ENCODE measurements at places on chromosomes 7 and 10. TPM values are rescaled to one million over a fixed set of nuclear protein-coding genes. Genes with fewer than 3 reads are reported as not detected.
A peak's percentile ranks its signal among the peaks of the same experiment; 100 is the strongest.

DNA sequence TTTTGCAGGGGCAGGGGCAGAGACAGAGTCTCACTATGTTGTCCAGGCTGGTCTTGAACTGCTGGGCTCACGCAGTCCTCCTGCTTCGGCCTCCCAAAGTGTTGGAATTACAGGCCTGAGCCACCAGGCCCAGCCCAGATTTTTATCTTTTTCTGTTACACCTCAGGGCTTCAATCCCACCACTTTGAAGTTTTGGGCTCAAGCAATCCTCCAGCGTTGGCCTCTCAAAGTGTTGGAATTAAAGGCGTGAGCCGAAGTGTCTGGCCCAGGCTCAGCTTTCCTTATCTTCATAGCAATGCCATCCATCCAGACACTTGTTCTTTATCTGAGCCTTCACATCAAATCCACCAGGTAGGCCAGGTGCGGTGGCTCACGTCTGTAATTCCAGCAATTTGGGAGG lies 4.1 kb downstream of the TAF6 start:
- DNase-seq, result no peak

DNA sequence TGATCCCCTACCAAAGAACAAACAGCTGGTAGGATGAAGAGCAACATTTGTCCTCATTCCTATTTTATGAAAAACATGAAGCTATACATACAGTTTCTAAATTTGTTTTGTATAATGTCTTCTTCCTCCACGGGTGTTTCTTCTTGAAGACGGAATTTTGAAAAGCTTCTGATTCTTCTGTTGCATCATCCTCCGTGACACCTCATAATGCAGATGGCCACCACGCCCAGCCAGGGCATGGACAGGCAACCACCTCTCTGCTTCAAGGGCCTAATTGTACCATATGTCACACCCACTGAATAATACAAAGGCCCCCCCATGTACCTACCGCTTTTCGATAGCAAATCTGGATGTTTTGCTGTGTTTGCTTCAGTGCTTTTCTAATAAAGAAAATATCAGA lies at the start of gene SUN3:
TSS of gene SUN3 (minus strand) at position 170 of the 400 bp plus-strand sequence. CDS start at position 1, 169 bp downstream.
- DNase-seq, result no peak

- no peak for DNase-seq
Measured at GRCh38 chr7:128236924-128237586, 4.0 kb upstream of the LEP start.

Gene CPA5
- not detected for total RNA-seq

DNA sequence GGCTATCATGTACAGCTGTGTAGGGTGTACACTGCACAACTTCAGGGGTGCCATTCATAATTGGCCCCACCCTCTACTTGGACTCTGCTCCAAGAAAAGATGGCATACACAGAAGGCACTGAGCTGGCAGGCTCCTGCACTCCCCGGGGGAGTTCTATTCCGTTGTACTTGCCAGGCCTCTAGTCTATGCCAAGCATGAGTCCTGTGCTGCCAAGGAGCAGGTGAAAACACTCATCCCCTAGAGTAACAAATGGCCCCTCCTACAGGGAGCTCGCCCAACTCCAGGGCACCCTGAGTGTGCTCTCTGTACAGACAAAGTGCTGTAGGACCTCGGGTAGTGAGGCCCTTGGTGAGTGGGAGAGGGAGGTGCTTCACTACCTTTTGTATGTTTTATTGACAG lies 127.2 kb downstream of the SLIT1 start:
- no peak for DNase-seq

Gene FANK1
- 4.8 TPM for total RNA-seq

Gene OPN1SW
- not detected for total RNA-seq

DNA sequence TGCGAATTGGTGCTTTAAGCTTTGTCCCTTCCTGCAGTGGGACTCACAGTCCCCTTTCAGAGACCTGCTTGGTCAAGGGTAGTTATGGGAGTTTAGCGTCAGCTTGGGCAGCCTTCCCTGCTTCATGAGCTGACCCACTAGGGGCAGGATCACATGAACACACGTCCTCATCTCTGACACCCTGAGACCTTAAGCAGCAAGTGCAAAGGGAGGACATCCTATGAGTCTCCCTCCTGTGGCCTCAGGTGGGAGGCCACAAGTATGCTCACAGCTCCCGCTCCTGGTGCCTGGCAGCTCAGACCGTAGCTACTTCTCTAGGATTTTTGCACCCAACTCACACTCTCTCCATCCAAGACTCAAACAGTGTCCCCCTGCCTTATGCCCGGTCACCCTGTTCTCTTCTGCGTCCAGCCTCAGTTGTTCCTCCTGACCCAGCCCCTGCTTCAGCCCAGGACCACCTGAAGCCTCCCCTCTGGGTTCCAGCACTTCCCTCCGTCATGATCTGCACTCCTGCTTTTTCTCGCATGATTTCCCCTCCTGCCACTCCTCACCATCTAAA lies 136.6 kb upstream of the FAM20C start:
- DNase-seq, result no peak

Gene PNLIPRP1
- total RNA-seq, result not detected

- no peak for DNase-seq
Measured at GRCh38 chr7:121012170-121012874, 23.8 kb downstream of the CPED1 start.

- no peak for DNase-seq
Measured at GRCh38 chr7:32336726-32337125, 153.5 kb downstream of the LSM5 start.

Gene USP6NL
- total RNA-seq, result 24.3 TPM

DNA sequence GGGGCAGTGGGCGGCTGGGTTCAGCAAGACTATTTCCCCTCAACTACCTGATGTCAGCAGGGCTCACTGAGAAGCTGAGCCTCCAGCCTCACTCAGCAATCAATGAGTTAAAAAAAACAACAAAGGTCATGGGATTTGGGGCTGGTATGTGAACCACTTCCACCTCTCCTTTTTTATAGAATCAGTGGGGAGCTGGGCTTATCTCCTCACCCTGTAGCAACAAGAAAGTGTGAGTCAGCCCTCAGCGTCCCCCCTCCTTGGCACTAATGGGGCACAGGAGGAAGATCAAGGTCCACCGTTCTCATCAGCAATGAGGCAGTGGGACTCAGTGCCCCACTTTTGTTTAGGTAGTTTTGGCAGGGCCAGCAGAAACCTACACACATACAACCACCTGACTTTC lies 823.5 kb upstream of the POM121L12 start:
- no peak for DNase-seq

DNA sequence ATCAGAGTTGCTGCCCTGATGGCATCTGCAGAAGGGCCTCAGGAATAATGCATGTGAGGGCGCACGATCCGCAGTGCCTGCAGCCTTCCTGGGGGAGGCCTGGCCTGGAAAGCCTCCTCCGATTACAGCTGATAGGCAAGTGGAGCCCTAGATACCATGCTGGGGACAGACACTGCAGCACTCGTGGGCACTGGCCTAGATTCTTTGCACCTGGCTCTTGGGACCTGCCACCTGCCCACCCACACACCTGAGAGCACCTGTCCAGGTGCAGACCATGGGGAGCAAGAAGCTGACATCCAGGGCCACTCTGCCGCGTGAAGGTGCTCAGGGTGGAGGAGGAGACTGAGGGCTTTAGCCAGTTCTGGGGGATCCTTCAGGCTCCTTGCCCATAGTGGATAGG lies 14.8 kb downstream of the YKT6 start:
- no peak for DNase-seq

DNA sequence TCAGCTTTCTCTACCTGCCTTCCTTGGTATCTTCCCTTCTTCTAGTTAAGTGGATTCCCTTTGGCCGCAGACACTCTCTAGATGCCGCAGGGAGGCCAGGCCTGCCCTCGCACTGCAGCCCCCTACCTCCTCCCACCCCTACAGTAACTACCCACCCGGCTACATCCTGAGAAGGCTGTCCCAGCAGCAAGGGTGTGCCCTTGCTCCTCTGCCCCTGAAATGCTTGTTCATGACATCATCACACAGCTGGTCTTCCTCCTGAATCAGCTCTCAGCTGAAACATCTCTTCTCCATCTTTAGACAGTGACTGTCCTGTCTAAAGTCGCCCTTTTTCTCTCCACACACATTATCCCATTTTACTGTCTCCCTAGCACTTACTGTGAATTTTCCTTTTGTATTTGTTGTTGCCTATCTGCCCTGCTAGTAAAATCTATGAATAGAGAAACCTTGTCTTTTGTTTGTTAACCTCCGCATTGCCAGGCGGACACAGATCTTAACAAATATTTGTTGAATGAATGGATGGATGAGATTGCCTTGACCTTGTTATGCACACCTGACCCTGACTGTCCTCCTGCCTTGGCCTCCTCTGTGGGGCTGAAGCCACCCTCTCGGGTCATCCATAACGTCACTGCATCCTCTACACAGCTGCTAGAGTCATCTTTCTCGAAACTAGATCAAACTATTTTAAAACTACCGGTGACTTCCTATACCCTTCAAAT lies 108.9 kb upstream of the GATA3 start:
- DNase-seq, result no peak

DNA sequence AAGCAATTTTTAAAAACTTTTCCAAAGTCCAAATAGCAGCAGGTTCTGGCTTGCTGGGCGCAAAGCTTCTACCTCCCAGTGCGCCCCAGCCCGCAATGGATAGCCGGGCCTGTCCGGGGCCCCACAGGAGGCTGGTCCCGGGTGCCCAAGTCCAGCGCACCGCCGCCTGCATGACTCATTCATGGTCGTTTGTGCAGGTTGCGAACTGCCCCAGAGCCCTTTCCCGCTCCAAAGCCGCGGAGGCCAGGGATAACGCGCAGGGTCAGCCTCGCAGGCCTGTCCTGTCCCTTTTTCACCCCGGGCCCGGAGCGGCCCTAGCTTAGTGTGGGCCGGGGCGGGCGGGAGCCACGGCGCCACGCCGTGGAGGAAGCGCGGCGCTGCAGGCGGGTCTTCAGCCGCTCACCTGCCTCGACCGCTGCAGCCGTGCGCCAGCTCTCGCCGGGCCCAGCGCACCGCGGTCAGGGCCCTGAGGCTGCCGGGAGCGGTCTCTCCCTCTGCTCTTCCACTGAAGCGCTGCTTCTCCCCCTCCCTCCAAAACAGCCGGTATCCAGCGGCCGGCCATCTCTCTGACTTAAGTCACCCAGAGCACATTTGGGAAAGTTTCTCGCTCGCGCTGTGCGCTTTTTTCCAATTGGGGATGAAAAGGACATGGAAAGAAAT lies 1.7 kb upstream of the EGR2 start:
- DNase-seq, result no peak

- no peak for DNase-seq
Measured at GRCh38 chr10:80463868-80464267, 9.8 kb downstream of the TSPAN14 start.

GRCh38 chr10:117461766-117462423 lies 80.7 kb upstream of the EMX2 start:
- peak; percentile 74 for DNase-seq

Gene CCAR1
- 66.8 TPM for total RNA-seq

GRCh38 chr10:45809837-45810236 lies 37.5 kb downstream of the AGAP4 start:
- DNase-seq, result no peak

Gene RBM20
- total RNA-seq, result 0.68 TPM

Gene GPRIN2
- total RNA-seq, result 0.10 TPM

DNA sequence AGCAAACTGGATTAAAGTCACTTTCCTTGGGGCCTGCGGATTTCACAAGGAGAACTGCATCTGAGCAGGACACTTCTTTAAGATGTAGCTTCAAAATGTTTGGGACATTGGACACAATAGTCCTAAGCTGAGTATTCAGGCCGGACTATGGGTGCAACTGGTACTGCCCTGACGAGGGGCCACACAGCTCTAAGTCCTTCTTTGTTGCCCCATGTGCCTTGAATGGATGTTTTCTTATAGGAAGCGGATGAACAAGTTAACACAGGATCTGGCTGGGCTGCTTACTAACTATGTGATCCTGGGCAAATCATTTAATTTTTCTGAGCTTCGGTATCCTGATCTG lies 147.8 kb upstream of the KLF14 start:
- no peak for DNase-seq

Data from glomerular endothelial cell (primary cell).